Fibroblast of skin of right biceps (primary cell): ENCODE measurements at places on chromosomes 5 and 9.

GRCh38 chr9:97858393-97858713, 5.3 kb downstream of the FOXE1 start:
- no peak for DNase-seq

DNA sequence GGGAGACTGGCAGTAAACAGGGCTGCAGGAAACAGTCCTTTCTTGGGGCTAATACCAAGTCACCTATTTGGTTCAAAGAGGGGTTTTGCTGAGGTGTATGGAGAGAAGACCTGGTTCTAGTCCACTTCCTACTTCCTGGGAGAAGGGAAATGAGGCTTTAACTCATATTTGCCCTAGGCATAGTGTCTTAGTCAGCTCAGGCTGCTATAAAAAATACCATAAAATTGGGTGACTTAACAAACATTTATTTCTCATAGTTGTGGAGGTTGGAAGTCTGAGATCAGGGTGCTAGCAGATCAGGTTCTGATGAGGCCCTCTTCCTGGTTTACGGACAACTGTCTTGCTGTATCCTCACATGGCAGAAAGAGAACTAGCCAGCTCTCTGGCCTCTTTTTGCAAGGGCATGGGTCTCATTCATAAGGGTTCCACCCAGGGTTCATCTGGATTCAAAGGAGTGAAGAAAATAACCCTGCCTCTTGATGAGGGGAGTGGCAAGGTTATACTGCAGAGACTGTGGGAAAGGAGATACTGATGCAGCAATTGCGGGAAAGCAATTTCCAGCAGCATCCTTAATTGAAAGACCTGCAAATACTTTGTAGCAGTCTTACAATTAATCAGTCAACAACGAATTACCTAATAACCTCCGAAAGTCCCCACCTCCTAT, 40.5 kb downstream of the ANKDD1B start:
- DNase-seq, result no peak

DNA sequence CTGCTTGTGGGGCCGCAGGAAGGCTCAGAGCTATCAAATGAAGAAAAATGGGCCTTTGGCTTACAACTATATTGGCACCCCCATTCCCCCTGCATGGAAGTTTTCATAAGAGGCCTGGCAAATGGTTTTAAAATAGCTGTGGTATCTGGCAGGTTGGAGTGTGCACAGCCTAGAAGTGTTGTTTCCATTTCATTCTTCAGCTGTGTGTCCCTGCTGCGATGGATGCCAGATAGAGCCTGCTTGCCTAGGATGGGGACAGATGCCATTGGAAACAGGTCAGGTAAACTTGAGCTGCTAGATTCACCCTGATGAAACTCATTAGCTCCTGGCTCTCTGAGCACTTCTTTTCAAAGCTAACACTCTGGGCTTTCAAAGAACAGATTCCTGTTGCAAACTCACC, 183.3 kb downstream of the IRX1 start:
- DNase-seq, result no peak

- peak; percentile 41 for DNase-seq
Measured at GRCh38 chr9:105438141-105438806, 9.6 kb upstream of the FSD1L start.

GRCh38 chr5:122182491-122182921, 53.2 kb downstream of the ZNF474 start:
- peak; percentile 88 for DNase-seq

GRCh38 chr9:76655121-76655541, 109.1 kb upstream of the PCA3 start:
- DNase-seq, result no peak

GRCh38 chr9:70097187-70097586, 53.5 kb downstream of the MAMDC2 start:
- DNase-seq, result no peak

GRCh38 chr5:80739496-80739895, 84.7 kb upstream of the DHFR start:
- no peak for DNase-seq

DNA sequence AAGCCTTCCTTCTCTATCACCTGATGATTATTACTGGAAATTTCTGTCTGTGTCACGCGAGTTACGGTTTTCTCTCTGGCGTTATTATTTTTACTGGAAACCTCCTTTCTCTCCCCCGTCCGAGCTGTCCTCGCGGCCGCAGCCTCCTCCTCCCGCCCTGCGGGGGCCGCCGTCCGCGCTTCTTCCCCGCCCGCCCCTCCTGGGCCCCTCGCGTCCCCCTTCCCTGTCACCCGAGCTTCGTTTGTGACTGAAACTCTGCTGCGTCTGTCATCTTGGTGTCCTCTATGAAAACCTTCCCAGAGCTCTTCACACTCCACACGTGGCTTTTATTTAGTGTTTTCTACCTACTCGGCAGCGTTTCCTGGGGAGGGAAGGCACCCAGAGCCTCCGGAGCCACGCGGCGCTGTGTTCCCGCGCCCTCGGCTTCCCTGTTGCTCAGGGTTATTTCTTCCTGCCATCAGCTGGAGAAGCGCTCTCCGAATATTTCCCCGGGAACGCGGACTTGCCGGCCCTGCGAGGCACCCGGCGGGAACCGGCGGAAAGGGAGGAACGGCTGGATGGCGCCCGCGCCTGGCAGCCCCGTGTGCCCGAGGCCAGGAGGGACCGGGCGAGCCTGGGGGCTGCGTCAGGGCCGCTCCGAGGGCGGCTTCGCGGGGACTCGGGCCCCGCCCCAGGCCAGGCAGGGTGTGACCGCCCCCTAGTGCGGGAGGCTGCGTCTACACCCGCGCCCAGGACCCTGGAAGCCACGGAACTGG, 33.9 kb downstream of the TRIP13 start:
- peak; percentile 33 for DNase-seq

- DNase-seq, result no peak
Measured at GRCh38 chr5:39905356-39905755, 480.6 kb upstream of the DAB2 start.

GRCh38 chr5:143235423-143235822, 168.1 kb downstream of the NR3C1 start:
- peak; percentile 92 for DNase-seq

GRCh38 chr9:136757751-136758140, 297 bp downstream of the LCN8 start:
- no peak for DNase-seq

GRCh38 chr5:149665416-149666175, 64.5 kb upstream of the PPARGC1B start:
- DNase-seq, result no peak

DNA sequence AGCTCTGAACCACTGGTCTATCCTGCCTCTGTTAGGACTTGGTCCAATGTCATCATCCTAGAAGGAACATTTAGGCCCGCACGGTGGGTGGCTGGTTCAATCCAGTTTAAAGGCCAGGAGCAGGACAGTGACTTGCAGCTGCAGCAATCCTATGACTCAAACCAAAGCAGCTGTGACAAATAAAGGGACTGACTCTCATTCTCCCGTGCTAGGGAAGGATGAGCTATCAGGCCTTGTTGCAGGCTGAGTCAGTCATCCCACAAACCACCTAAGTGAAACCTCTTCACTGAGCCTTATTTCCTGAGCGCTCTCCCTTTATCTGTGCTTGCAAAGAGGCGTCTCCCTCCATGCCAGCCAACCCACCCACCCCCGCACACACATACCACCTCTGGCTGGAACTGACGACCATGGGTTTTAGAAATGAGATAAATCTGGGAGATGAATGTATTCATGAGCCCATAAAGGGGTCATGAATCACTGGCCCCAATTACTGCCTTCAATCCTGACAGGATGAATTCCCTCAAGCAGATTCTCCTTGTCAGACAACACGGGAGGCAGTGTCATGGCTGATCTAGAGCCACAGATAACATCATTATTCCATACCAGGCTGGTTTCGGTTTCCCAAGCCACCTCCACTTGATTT, 93.4 kb downstream of the KCNIP1 start:
- DNase-seq, result peak; percentile 90

- DNase-seq, result peak; percentile 53
Measured at GRCh38 chr5:9512457-9512856, 33.4 kb downstream of the SEMA5A start.

- peak; percentile 68 for DNase-seq
Measured at GRCh38 chr5:111129938-111130337, 37.8 kb downstream of the WDR36 start.

GRCh38 chr5:1153428-1153827, 41.6 kb upstream of the SLC12A7 start:
- DNase-seq, result no peak

DNA sequence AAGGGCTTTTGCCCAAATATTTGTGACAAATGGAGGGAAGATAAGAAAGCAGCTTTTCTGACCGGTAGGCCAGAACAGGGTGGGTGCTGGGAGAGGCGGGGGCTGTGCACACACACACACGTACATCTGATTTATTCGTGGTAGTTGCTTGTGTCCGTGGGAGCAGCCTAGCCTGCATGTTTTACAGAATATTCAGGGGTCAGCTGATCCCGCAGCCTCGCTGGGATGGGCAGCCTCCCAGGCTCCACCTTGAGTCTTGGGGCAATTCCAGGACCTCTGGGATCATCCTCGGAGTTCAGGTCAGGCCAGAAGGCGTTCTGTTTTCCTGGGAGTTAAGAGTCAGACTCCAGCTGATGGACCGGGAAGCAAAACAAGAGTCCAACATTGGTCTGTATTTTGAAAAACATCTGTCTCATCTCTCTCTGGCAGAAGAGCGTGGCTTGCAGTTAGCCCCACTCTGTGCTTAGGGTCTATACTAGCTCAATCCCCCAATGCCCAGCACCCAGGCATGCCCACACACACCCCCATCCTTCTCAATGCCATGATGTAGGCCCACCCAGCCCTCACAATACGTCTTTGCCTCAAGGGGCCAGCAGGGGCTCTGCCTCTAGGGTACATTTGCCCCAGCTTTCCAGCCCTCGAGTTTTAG, 210.6 kb downstream of the GOLPH3 start:
- DNase-seq, result no peak

GRCh38 chr9:21804331-21804730, 1.9 kb downstream of the MTAP start:
- DNase-seq, result no peak

- DNase-seq, result no peak
Measured at GRCh38 chr5:1797103-1797800, 2.4 kb downstream of the MRPL36 start.
